Left renal pelvis (tissue), 4 donors: ENCODE measurements at places on chromosomes 7 and 10. TPM values are rescaled to one million over a fixed set of nuclear protein-coding genes. Genes with fewer than 3 reads are reported as not detected.

STAG3 gene
- polyA plus RNA-seq: 11.3 TPM

GRCh38 chr7:42833411-42833810 is 78.5 kb downstream of the C7orf25 start:
- DNase-seq: no peak

GRCh38 chr10:14134275-14134674 is 196.4 kb downstream of the FRMD4A start:
- no peak for DNase-seq

DNA sequence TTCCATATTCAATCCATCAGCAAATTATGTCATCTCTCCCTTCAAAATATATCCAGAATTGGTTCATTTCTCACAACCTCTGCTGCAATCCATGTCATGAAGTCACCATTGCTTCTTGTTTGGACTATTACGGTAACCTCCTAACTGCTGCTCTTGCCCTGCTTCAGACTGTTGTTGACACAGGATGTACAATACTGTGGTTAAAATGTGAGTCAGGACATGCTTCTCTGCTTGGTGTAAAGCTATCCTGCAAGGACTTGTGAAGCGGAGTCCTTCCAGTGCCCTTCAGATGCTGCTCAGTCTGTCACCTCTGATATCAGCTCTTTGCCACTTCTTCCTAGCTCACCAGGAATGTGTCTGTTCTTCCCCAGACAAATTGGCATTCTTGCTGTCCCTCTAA is 10.4 kb upstream of the NXPH1 start:
- no peak for DNase-seq

DNA sequence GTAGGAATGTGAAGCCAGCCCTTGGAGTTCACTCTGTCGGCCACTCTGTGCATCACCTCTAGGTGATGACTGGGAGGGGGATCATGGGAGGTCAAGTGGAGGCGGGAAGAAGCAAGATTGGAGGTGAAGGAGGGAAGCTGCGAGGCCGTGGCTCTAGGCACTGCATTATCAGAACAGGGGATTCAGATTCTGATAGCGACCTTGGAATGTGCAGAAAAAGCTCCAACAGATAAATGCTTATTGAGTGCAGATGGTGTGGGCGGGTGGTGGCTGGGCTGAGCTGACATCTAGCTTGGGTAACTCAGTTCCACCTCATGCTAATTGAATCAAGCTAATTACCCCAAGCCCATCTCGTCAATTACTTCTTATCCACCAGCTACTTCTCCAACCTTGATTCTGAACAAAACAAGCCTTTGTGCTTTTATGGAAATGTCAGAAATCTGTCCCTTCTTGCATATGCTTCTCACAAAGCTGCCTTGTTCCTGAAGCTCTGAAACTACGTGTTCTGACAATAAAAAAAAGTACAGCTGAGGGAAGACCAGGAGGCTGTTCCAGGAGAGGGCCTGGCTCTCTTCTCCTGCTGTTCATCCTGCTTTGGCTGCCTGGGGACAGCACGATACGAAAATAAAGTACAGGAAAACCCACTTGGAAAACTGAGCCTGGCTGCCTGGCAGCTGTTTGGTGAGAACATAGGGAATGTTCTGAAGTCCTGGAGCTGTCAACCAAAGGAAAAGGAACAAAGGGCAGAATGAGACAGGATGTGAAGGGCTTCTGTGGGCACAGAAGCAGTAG is 27.5 kb downstream of the STRA8 start:
- DNase-seq: no peak
